ENCODE measurements at places on chromosomes 11 and 22. TPM values are rescaled to one million over a fixed set of nuclear protein-coding genes. Genes with fewer than 3 reads are reported as not detected.

Gene APOBEC3F
- 2.3 TPM for total RNA-seq

- H3K27ac ChIP-seq: no peak overlapping the region
- no peak overlapping the region for H3K4me3 ChIP-seq
- no peak for DNase-seq
- no peaks in the 10 kb centered on the region for H3K36me3 ChIP-seq
- H3K4me1 ChIP-seq: no peaks in the 10 kb centered on the region
These were observed 50.3 kb upstream of the CD44 start for GRCh38 chr11:35088676-35089075.

DNA sequence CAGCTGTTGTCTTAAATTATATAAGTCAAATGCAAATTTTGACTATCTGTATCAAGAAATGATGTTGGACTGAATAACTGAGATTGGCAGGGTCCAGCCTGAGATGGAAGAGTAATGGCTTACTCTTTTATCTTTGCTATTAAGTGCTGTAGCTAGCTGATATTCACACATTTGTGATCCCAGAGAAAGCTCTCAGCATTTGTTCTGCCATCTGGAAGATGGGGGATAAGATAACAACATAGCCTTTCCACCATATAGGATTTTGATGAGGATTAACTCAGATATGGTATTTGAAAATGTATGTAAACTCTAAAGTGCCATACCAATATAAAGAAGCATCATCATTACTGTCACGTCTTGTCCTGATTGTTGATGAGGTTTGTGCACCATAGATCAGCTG, 1063.2 kb upstream of the TENM4 start:
- H3K27ac ChIP-seq: no peak overlapping the region
- no peaks in the 10 kb centered on the region for H3K27me3 ChIP-seq
- no peak overlapping the region for H3K4me3 ChIP-seq
- DNase-seq: no peak

Gene SLC17A6
- not detected for total RNA-seq

DNA sequence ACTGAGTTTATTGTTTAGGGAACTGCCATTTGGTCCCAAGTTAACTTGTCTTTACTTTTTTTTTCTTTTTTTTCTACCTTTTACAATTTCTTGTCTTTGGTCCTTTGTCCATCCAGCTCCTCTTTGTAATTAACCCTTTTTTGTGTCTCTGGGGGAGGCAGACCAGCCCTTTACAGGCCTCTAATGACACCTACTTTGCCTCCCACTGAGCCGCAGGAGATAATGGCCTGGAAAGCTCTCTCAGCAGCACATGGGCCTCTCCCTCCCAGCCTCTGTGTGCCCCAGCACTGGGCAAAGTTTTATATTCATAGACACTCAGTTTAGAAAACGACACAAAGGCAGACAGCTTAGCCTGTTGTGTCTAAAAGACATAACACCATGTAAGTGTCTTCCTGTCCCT, 480.4 kb downstream of the SOX6 start:
- DNase-seq: no peak
- no peak overlapping the region for H3K27ac ChIP-seq
- no peaks in the 10 kb centered on the region for H3K36me3 ChIP-seq
- H3K4me3 ChIP-seq: no peak overlapping the region
- no peaks in the 10 kb centered on the region for H3K27me3 ChIP-seq

- H3K4me1 ChIP-seq: peaks cover 10% of the 10 kb centered on the region
- no peak for DNase-seq
- H3K27me3 ChIP-seq: peaks cover 18% of the 10 kb centered on the region
- H3K36me3 ChIP-seq: no peaks in the 10 kb centered on the region
- no peak overlapping the region for H3K27ac ChIP-seq
These were observed 731 bp downstream of the NTM start for GRCh38 chr11:131370901-131371790.

Gene SIK2
- 10.4 TPM for total RNA-seq

Gene SCT
- not detected for total RNA-seq

GRCh38 chr22:32255217-32255616, at the start of gene SLC5A4:
Gene SLC5A4, minus strand, starts transcription at chr22:32255347. Its CDS starts 18 bp downstream, at chr22:32255329.
- no peak for DNase-seq
- no peaks in the 10 kb centered on the region for H3K4me1 ChIP-seq

Gene GAS2
- total RNA-seq: 28.5 TPM

GRCh38 chr22:44582016-44582415, 84.0 kb upstream of the RTL6 start:
- no peak overlapping the region for H3K4me3 ChIP-seq
- H3K36me3 ChIP-seq: no peaks in the 10 kb centered on the region
- H3K27me3 ChIP-seq: no peaks in the 10 kb centered on the region
- H3K4me1 ChIP-seq: no peaks in the 10 kb centered on the region
- no peak for DNase-seq
- H3K27ac ChIP-seq: no peak overlapping the region

Gene ZP1
- total RNA-seq: not detected

GRCh38 chr22:23065495-23066122, 4.7 kb upstream of the GNAZ start:
- no peak overlapping the region for H3K27ac ChIP-seq
- H3K4me3 ChIP-seq: no peak overlapping the region
- H3K4me1 ChIP-seq: peaks cover 4% of the 10 kb centered on the region
- peak; percentile 14 for DNase-seq

GRCh38 chr11:10551290-10551592, 10.3 kb upstream of the RNF141 start:
- H3K27me3 ChIP-seq: no peaks in the 10 kb centered on the region
- no peak for DNase-seq
- H3K4me1 ChIP-seq: no peaks in the 10 kb centered on the region
- H3K4me3 ChIP-seq: no peak overlapping the region
- H3K27ac ChIP-seq: no peak overlapping the region

DNA sequence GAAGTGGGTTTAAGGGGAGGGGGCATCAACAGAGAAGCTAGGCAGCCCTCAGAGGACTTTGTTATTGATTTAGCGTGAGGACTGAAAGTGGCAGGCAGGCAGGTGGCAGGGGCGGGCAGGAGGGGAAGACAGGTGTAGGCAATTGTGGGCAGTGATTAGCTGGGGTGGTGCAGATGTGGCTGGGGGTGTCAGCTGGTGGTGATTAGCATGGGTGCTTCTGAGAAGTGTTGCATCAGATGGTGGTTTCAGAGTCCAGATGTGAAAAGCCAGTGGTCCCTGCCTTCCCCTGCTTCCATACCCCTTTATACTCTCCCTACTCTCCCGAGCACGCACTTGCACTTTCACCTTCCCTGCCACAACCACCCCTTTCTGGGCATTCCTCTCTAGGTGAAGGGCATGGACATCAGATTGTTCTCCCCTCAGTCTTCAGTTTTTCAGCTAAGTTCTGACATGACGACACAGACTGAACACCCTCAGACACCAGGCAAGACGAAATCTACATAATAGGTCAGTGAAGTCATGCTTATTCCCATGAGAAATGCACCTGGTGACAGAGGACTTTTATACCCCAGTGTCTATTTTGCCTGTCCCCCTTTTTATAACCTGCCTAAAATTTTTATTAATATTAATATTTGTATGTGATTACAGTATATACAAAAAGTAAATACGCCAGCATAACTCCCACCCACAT, 435.7 kb upstream of the CADM1 start:
- H3K4me1 ChIP-seq: no peaks in the 10 kb centered on the region
- H3K4me3 ChIP-seq: no peak overlapping the region
- no peaks in the 10 kb centered on the region for H3K36me3 ChIP-seq
- no peaks in the 10 kb centered on the region for H3K27me3 ChIP-seq
- no peak for DNase-seq

DNA sequence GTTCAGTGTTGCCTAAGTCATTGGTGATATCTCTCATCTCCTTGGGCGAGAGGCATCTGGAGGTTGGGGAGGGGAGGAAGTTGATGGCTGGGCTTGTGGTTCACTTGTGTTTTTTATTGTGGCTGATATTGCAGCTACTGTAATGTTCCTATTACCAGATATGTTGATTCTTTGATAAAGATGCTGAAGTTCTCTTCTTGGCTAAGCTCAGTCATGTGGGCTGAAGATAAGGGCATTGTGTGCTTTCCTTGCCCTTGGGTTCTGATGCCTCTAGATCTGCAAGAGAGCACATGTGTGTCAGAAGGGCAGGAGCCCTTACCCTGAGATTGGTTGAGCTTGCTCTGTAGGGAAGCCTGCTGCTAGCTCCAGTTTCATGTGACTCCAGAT, 12.0 kb downstream of the STX3 start:
- no peak overlapping the region for H3K4me3 ChIP-seq
- H3K36me3 ChIP-seq: peaks cover 3% of the 10 kb centered on the region
- no peaks in the 10 kb centered on the region for H3K4me1 ChIP-seq

- no peaks in the 10 kb centered on the region for H3K27me3 ChIP-seq
- H3K4me3 ChIP-seq: no peak overlapping the region
- H3K27ac ChIP-seq: no peak overlapping the region
These were observed 135.8 kb downstream of the TRIM44 start for GRCh38 chr11:35798423-35798822.

Gene C11orf87
- not detected for total RNA-seq

GRCh38 chr22:37930270-37930951, 23.0 kb downstream of the C22orf23 start:
- H3K27me3 ChIP-seq: no peaks in the 10 kb centered on the region
- DNase-seq: peak; percentile 33
- no peak overlapping the region for H3K27ac ChIP-seq
- peaks cover 6% of the 10 kb centered on the region for H3K4me1 ChIP-seq
- no peak overlapping the region for H3K4me3 ChIP-seq

DNA sequence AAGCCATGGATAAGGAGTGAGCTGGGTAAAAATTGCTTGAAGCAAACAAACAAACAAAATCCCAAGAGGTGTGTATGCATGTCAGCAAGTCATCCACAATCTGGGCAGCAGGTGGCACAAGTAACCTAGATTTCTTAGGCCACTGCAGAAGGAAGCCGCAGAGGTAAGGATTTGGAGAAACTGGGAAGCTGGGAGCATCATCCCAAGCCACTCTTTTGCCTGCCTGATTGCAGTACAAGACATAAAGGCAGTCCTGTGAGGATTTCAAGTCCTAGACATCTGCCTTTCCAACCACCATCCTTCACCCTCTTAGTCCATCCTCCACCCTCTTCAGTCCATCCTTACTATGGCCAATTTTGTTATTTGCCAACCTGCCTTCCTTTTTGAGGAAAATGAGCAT, 67.2 kb upstream of the BMAL1 start:
- H3K27ac ChIP-seq: no peak overlapping the region
- H3K4me3 ChIP-seq: no peak overlapping the region
- H3K36me3 ChIP-seq: no peaks in the 10 kb centered on the region
- H3K27me3 ChIP-seq: no peaks in the 10 kb centered on the region
- peaks cover 5% of the 10 kb centered on the region for H3K4me1 ChIP-seq
- no peak for DNase-seq

Gene UBASH3B
- 5.5 TPM for total RNA-seq

Gene SHANK3
- 10.0 TPM for total RNA-seq

GRCh38 chr11:102047305-102047924, at the start of gene CFAP300:
Gene CFAP300, plus strand, starts transcription at chr11:102047437. Its CDS starts 34 bp downstream, at chr11:102047471.
- no peak within 1 kb of the TSS for H3K27ac ChIP-seq
- no peaks in the 10 kb centered on the region for H3K27me3 ChIP-seq
- no peaks in the 10 kb centered on the region for H3K36me3 ChIP-seq
- H3K4me1 ChIP-seq: peaks cover 7% of the 10 kb centered on the region
- H3K4me3 ChIP-seq: peak within 1 kb of the TSS; percentile 35
- DNase-seq: peak; percentile 35

- H3K4me1 ChIP-seq: peaks cover 17% of the 10 kb centered on the region
- H3K36me3 ChIP-seq: no peaks in the 10 kb centered on the region
- H3K27me3 ChIP-seq: no peaks in the 10 kb centered on the region
- DNase-seq: peak; percentile 54
These were observed 2.8 kb downstream of the PARVB start for GRCh38 chr22:44026630-44027511.

GRCh38 chr11:93663021-93663420, 1.5 kb downstream of the CEP295 start:
- no peak overlapping the region for H3K4me3 ChIP-seq
- H3K36me3 ChIP-seq: no peaks in the 10 kb centered on the region
- H3K4me1 ChIP-seq: peaks cover 8% of the 10 kb centered on the region
- no peak for DNase-seq

DNA sequence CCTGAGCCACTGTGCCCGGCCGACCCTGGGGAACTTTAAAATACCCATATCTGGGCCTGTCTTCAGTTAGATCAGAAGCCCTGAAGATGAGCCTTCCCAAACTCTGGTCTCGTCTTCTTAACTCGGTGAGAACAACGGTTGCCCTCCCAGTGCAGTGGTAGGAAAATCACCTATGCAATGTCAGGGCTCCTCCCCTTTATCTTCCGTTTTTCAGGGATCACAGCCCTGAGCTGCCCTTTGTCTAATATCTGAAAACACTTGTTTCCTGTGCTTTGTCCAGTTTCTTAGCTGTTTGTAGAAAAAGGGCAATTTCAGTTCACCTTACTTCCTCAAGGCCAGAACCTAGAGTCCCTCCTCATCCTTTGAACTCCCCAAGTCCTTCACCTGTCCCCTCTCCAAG, 9.4 kb downstream of the DRAP1 start:
- no peaks in the 10 kb centered on the region for H3K27me3 ChIP-seq
- no peak overlapping the region for H3K27ac ChIP-seq
- H3K4me1 ChIP-seq: no peaks in the 10 kb centered on the region
- H3K4me3 ChIP-seq: no peak overlapping the region
- H3K36me3 ChIP-seq: no peaks in the 10 kb centered on the region

GRCh38 chr22:20183823-20184222, 33.0 kb upstream of the CCDC188 start:
- DNase-seq: no peak
- no peaks in the 10 kb centered on the region for H3K36me3 ChIP-seq
- H3K4me3 ChIP-seq: no peak overlapping the region
- peaks cover 40% of the 10 kb centered on the region for H3K4me1 ChIP-seq
- H3K27me3 ChIP-seq: no peaks in the 10 kb centered on the region

Gene TRIM51
- not detected for total RNA-seq

GRCh38 chr22:39311592-39312400, 7.6 kb downstream of the RPL3 start:
- DNase-seq: no peak
- H3K4me1 ChIP-seq: peaks cover 46% of the 10 kb centered on the region
- no peak overlapping the region for H3K4me3 ChIP-seq
- peaks cover 36% of the 10 kb centered on the region for H3K36me3 ChIP-seq

DNA sequence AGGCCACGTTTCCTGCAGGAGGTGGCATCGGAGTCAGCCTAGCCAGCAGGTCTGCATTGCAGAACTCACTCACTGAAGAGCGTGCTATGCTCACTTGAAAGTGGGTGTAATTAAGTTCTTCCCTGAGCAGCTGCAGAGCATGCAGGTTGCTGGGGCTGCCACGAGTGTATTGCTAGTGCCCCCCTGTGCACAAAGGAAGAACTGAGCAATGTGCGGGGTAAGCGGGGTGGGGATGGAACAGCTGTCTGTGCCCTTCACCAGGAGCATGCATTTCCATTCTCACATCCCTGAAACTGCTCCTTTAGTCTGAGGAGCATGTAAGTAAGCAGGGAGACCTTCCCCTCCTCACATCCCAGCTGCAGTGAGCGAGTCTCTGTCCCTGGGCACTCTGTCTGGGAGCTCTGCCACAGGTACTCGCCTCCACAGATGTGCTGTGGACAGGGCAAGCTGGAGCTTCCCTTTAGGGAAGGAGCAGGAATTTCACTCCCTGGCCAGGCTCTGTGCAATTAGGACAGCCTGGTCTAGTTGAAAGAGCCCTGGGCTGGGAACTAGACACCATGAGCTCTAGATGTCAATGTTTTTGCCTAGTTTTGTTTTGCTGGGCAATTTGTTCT, 1031.8 kb downstream of the NTM start:
- no peak for DNase-seq
- H3K27ac ChIP-seq: no peak overlapping the region
- no peak overlapping the region for H3K4me3 ChIP-seq
- no peaks in the 10 kb centered on the region for H3K4me1 ChIP-seq
- no peaks in the 10 kb centered on the region for H3K36me3 ChIP-seq
- no peaks in the 10 kb centered on the region for H3K27me3 ChIP-seq
